ENCODE measurements at places on chromosomes 11 and 22.

DNA sequence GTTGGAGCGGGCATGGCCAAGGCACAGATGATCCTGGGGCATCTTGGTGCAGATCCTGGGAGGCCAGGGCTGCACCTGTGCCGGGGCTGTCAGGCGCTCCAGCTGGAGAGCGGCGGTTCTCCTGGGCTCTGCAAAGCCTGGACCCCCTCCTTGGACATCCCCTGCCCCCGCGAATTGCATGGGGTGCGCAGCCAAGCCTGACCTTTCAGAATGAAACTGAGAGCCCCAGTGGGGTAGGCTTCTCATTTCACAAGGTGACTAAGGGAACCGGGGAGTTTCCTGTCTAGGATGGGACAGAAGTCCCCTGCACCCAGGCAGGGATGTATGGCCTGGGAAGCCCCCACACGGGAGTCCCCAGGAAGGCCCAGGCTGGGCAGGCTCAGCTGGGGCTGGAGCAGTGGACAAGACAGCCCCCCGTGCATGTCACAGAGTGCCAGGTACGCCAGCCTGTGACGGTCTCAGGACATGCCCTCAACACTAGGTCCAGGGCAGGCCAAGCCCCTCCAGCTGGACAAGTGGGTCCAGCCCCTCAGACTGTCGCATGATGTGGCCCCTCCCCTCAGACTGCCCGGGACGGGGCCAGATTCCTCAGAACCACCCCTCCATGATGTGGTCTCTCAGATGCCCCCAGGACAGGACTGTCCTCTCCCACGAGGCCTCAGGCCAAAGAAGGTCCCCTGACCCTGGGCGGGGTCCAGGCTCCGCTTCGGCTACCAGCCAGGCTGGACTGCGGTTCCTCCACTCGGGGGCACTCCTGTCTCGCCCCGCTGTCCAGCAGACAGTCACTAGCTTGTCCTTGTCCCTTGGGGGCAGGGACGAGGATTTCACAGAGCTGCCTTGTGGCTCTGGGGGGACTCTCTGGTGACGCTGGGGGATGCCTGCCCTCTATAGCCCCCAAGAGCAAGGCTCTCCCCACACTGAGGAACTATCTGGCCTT is 2.3 kb downstream of the LSP1 start:
- H3K27ac ChIP-seq, result peak overlapping the region; percentile 96
- DNase-seq, result peak; percentile 77
- H3K4me3 ChIP-seq, result peak overlapping the region; percentile 96

GRCh38 chr11:94934362-94934761 is 39.0 kb downstream of the CWC15 start:
- no peaks in the 10 kb centered on the region for H3K27me3 ChIP-seq
- H3K4me3 ChIP-seq, result no peak overlapping the region
- no peak for DNase-seq
- H3K4me1 ChIP-seq, result no peaks in the 10 kb centered on the region
- no peaks in the 10 kb centered on the region for H3K36me3 ChIP-seq

DNA sequence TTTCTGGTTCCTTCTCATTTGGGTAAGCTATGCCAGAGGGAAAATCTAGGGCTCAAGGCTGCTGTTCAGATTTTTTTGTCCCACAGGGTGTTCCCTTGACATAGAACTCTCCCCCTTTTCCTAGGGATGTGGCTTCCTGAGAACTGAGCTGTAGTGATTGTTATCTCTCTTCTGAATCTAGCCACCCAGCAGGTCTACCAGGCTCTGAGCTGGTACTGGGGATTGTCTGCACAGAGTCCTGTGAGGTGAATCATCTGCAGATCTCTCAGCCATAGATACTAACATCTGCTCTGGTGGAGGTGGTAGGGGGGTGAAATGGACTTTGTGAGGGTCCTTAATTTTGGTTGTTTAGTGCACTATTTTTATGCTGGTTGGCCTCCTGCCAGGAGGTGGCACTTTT is 167.3 kb upstream of the PGR start:
- H3K4me1 ChIP-seq, result no peaks in the 10 kb centered on the region
- H3K27ac ChIP-seq, result no peak overlapping the region
- no peaks in the 10 kb centered on the region for H3K27me3 ChIP-seq
- no peaks in the 10 kb centered on the region for H3K36me3 ChIP-seq

DNA sequence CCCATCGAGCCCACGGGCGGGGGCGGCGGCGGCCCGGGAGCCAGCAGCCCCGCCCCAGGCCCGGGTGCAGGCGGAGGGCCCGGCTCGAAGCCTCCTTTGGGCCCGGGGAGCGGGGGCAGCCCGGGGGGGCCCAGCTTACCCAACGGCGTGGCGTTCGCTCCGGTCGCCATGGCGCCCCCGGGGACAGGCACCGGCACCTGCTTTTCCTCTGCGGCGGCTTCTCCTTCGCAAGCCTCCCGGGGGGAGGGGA is 194 bp downstream of the SF1 start:
- peaks cover 67% of the 10 kb centered on the region for H3K4me1 ChIP-seq
- H3K27me3 ChIP-seq, result no peaks in the 10 kb centered on the region
- peak overlapping the region; percentile 93 for H3K4me3 ChIP-seq
- no peak for DNase-seq
- H3K27ac ChIP-seq, result peak overlapping the region; percentile 99

DNA sequence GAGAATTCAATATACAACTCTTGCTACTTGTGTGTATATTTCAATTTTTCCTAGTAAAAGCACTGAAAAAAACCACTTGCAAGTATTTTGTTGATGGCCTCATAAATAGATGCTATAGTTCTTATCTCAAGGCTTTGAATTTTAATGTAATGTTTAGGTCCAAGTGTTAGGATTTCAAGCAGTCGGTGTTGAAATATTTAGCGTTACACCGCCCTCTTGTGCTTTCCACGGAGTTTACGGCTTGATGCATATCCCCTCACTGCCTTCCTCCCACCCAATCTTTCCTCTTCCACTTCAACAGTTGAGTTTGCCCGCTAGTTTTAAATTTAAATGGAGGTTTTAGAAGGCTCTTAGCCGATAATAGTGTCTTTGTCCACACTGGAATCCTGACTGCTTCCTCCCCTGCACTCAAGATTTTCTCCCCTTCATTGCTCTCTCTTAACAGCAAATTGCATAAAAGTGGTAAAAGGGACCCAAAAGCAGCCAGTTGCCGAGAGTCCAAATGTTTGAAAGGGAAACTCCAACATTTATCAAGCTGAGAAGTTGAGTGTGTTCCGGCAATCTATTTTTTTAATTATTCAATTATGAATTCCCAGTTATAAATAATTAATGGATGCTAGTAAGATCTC is 25.9 kb upstream of the HTATIP2 start:
- H3K27me3 ChIP-seq, result peaks cover 41% of the 10 kb centered on the region
- no peak overlapping the region for H3K4me3 ChIP-seq
- H3K27ac ChIP-seq, result no peak overlapping the region
- H3K4me1 ChIP-seq, result no peaks in the 10 kb centered on the region
- H3K36me3 ChIP-seq, result no peaks in the 10 kb centered on the region

- no peaks in the 10 kb centered on the region for H3K36me3 ChIP-seq
- H3K27ac ChIP-seq, result no peak overlapping the region
- peaks cover 9% of the 10 kb centered on the region for H3K27me3 ChIP-seq
- H3K4me3 ChIP-seq, result no peak overlapping the region
These were observed 44.3 kb upstream of the CEP126 start for GRCh38 chr11:101870510-101870909.

DNA sequence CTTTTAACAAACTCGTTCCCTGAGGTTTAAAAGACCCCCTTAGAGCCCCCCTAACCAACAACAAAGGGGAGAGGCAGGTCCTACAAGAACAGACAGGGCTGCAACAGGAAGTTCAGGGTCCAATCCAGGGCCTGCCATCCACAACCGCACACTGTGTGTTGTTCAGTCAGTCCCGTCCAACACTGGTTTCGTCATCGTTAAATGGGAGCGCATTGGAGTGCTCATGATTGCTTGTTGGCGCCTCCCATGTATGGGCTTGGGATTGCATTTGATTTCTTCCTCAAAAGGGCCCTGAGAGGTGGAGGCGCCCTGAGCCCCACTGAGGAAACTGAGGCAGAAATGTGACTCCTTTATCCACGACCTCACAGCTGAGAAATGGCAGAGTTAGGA is 174.1 kb downstream of the MN1 start:
- no peak overlapping the region for H3K4me3 ChIP-seq
- DNase-seq, result no peak
- no peaks in the 10 kb centered on the region for H3K27me3 ChIP-seq
- H3K27ac ChIP-seq, result no peak overlapping the region
- H3K36me3 ChIP-seq, result no peaks in the 10 kb centered on the region
- no peaks in the 10 kb centered on the region for H3K4me1 ChIP-seq

- no peak overlapping the region for H3K4me3 ChIP-seq
- H3K27ac ChIP-seq, result no peak overlapping the region
- H3K27me3 ChIP-seq, result peaks cover 30% of the 10 kb centered on the region
- DNase-seq, result no peak
- H3K36me3 ChIP-seq, result no peaks in the 10 kb centered on the region
These were observed 47.0 kb upstream of the LINC01488 start for GRCh38 chr11:69434471-69434931.

- peaks cover 58% of the 10 kb centered on the region for H3K4me1 ChIP-seq
- H3K4me3 ChIP-seq, result peak overlapping the region; percentile 95
- H3K36me3 ChIP-seq, result peaks cover 9% of the 10 kb centered on the region
- peaks cover 6% of the 10 kb centered on the region for H3K27me3 ChIP-seq
- H3K27ac ChIP-seq, result peak overlapping the region; percentile 93
These were observed 579 bp downstream of the TANGO2 start for GRCh38 chr22:20021196-20022181.

DNA sequence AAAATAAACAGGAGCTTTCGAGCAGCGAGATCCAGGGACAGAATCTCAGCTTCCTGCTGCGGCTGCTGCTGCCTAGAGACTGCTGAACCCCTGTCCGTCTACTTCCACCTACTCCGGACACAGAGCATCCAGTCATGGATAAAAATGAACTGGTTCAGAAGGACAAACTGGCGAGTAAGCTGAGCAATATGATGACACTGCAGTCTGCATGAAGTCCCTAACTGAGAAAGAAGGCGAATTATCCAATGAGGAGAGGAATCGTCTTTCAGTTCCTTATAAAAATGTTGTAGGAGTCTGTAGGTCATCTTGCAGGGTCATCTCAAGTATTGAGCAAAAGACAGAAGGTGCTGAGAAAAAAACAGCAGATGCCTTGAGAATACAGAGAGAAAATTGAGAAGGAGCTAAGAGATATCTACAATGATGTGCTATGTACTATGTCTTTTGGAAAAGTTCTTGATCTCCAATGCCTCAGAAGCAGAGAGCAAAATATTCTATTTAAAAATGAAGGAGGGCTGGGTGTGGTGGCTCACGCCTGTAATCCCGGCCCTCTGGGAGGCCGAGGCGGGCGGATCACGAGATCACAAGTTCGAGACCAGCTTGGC is 11.1 kb upstream of the MS4A2 start:
- DNase-seq, result no peak
- peaks cover 2% of the 10 kb centered on the region for H3K36me3 ChIP-seq
- no peak overlapping the region for H3K4me3 ChIP-seq
- no peak overlapping the region for H3K27ac ChIP-seq
- no peaks in the 10 kb centered on the region for H3K4me1 ChIP-seq
- peaks cover 6% of the 10 kb centered on the region for H3K27me3 ChIP-seq

Measured in stimulated activated naive B cell treated with anti-CD40 and anti-IgM and Interleukin-4, amounts not matched to agents 10 μg/mL and 1 μg/mL and 100 μg/mL, for 72 hours (primary cell).